NCI-H524 (cell line): ENCODE measurements at places on chromosomes 12 and 14.

- DNase-seq, result no peak
Observed at GRCh38 chr12:49797449-49797776, 30.8 kb downstream of the NCKAP5L start.

DNA sequence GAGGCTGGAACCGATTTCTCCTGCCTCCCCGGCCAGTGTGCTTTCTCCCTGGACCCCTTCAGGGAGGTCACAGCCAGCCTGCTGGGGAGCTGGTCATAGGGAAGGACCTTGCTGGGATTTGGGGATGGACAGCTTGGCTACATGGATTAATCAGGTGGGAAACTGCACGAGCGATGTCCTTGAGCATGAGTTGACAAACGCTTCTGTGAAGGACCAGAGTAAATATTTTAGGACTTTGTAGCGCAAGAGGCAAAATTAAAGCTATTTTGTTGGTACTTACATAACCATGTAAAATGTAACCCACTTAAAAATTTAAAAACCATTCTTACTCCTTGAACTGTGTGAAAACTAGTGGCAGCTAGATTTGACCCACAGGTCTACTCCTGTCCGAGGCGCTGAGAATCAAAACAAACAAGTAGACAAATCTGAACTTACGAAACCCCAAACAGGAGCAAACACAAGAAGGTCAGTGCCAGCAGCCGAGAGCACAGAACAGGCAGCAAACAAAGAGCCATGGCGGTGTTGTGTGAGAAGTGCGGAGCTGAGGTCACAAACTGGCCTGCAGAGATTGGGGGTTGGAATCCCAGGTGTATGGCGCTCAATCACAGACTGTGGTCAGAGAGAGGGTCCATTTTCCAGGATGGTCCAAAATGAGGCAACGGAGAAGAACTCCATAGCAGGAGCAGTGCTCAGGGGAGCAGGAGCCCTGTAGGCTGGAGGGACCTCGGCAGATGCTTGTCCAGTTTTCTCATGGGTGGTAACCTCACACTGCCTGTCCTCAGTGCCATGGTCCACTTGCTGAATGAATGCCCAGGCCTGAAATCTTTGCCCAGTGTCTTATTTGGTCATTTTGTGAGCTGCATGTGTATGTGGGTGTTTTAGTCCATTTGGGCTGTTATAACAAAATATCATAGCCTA, 79.2 kb upstream of the CLMN start:
- no peak for DNase-seq

DNA sequence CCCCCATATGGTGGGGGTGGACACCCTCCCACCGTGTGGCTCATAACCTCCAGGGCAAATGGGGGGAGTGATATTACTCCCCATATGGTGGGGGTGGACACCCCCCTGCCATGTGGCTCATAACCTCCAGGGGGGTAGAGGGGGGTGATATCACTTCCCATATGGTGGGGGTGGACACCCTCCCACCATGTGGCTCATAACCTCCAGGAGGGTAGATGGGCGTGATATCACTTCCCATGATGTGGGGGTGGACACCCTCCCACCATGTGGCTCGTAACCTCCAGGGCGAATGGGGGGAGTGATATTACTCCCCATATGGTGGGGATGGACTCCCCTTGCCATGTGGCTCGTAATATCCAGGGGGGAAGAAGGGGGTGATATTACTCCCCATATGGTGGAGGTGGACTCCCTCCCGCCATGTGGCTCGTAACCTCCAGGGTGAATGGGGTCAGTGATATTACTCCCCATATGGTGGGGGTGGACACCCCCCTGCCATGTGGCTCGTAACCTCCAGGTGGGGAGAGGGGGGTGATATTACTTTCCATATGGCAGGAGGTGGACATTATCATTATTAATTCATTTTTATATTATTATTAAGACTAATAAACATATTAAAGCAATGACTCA, 51.2 kb upstream of the OXA1L start:
- DNase-seq, result peak; percentile 100

DNA sequence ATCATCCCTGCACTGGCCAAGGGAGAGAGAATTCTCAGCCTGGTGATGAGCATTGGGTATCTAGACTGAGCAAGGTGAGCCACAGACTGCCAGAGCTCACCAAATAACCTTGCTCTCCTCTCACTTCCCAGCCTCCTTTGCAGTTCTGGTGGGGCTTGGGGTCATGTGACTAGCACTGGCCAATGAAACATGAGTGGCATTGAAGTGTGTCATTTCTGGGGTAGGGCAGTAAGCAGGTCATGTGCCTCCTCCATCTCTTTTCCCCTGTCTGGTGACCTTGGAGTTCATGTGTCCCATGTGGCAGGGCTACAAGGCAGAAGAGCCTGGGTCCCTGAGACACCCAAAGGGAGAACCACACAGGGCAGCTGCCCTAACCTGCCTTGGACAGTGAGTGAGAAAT, 3.6 kb upstream of the KRT72 start:
- no peak for DNase-seq

- no peak for DNase-seq
Observed at GRCh38 chr14:68663385-68664076, 129.3 kb downstream of the ZFP36L1 start.

- DNase-seq, result no peak
Observed at GRCh38 chr12:128852885-128853599, at the start of gene GLT1D1. GLT1D1 (plus strand) TSS chr12:128853478; CDS start chr12:128853582, 104 bp downstream.

GRCh38 chr14:95526483-95527386, 8.1 kb upstream of the GLRX5 start:
- DNase-seq, result no peak

GRCh38 chr14:51298895-51299294, 58.8 kb downstream of the TMX1 start:
- no peak for DNase-seq

DNA sequence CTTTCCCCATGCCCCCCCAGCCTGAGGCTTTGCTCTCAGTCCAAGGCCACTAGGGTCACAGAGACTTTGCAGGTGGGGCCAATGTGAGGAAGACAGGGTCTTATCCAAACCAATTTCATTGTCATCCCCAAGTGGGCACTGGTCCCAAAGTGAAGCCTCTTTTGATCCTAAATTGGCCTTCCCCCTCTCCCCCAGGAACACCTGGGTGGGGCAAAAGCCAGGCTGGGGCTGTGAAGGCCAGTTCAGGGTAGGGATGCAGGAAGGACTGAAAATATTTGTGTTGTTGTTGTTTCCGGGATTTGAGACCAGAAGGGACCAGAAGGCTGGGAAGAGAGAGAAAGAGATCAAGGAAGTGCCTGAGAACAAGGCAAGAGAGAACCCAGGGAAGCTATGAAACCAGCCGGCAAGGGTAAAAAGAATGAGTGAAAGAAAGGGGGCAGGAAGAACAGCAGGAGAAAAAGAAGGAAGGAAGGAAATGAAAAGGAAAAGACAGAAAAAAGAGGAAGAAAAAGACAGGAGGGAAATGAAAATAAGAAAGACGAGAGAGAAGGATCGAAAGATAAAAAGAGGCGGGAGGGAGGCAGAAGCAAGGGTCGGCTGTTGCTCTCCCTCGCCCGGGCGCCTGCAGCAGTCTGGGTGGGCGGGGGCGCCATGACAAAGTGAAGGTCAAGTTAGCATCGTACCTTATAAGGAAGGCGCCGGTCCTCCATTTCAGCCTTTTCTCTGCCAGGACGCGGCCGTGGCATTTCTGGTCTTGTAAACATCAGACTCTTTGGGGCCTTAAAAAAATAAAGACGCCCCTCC, 7.4 kb upstream of the HOXC11 start:
- DNase-seq, result peak; percentile 26

- peak; percentile 90 for DNase-seq
Observed at GRCh38 chr14:105086833-105087307, 21.6 kb upstream of the GPR132 start.

DNA sequence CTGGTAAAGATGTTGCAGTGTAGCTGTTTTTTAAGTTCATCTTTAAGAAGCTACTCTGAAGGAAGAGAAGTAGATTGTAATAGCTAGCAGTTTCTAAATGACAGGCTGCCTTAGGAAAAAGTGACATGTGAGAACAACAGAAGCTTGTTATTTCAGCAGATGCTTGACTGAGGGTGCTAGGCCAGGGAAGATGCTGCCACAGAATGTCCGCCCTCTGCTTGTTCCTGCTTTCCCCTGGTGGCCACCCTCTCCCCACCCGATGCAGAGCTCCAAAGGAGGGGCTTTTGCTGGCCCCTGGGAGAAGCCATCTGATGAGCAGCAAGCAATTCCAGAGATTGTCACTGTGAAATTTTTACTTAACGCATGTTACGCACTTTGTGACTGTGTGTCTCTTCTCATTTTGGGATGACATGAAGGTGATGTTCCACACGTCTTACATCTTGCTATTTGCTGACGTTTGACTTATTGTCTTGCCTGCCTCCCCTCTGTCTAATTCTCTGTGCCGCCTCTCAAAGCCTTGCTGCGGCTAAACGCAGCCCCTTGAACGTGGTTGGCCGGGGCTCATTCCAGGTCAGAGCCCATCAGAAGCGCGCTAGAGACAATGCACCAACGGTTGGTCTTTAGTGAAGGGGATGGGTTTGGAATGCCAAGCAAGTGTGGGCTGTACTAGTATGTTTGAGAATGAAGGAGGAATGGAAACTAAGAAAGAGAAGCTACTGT, 44.8 kb downstream of the WDR20 start:
- no peak for DNase-seq

GRCh38 chr12:57159311-57159710, 11.9 kb upstream of the LRP1-AS start:
- peak; percentile 75 for DNase-seq

GRCh38 chr12:59304077-59304721, 291.6 kb upstream of the SLC16A7 start:
- no peak for DNase-seq

DNA sequence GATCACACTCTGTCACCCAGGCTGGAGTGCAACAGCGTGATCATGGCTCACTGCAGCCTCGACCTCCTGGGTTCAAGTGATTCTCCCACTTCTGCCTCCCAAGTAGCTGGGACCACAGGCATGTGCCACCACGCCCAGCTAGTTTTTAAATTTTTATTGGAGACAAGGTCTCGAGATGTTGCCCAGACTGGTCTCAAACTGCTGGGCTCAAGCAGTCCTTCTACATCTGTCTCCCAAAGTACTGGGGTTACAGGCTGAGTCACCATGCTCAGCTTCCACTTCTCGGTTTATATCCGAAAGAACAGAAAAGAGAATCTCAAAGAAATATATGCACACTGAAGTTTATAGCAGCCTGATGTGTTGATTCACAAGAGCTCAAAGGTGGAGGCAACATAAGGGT, 107.5 kb downstream of the SCARB1 start:
- no peak for DNase-seq

- DNase-seq, result no peak
Observed at GRCh38 chr12:138898-139534, 72.4 kb downstream of the IQSEC3 start.

DNA sequence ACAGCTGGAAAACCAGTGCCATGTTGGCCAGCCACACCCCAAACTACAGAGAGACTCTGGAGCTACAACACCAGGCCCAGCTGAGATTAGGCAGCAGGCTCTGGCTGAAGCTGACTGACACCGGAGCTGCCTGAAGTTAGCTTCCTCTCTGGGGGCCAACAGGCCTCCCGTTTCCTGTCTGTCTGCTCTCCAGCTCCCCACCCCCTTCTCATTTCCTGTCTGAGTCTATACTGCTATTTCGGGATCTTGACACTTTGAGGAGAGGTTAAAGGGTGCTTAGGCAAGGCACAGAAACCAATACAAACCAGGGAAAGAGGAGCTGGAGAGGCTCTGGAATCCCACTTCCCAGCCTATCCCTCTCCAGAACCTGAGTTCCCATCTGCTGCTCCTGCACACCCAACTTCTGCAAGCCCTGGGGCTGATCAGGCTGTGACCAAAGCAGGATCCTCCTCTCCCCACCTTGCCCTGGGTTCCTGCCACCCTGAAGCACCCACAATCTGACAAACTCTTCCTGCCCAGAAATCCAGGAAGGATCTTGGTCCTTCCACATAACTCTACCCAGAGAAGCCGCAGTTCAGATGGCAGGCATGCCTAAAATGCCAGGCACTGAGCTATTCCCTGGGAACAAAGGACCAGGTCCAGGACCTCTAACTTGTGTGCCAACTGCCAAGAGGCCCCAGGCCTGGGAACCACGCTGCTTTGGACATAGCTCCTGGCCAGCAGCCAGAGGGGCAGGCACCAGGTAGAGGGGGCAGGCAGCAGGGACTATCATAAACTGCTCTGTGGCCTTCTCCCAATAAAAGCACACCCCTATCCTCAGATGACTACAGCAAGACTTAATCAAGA, 39.9 kb downstream of the PRPF40B start:
- no peak for DNase-seq
